Fibroblast of villous mesenchyme (primary cell): ENCODE measurements at places on chromosomes 4 and X. TPM values are rescaled to one million over a fixed set of nuclear protein-coding genes. Genes with fewer than 3 reads are reported as not detected.

BEND4 gene
- total RNA-seq, result not detected in 2 replicates

DNA sequence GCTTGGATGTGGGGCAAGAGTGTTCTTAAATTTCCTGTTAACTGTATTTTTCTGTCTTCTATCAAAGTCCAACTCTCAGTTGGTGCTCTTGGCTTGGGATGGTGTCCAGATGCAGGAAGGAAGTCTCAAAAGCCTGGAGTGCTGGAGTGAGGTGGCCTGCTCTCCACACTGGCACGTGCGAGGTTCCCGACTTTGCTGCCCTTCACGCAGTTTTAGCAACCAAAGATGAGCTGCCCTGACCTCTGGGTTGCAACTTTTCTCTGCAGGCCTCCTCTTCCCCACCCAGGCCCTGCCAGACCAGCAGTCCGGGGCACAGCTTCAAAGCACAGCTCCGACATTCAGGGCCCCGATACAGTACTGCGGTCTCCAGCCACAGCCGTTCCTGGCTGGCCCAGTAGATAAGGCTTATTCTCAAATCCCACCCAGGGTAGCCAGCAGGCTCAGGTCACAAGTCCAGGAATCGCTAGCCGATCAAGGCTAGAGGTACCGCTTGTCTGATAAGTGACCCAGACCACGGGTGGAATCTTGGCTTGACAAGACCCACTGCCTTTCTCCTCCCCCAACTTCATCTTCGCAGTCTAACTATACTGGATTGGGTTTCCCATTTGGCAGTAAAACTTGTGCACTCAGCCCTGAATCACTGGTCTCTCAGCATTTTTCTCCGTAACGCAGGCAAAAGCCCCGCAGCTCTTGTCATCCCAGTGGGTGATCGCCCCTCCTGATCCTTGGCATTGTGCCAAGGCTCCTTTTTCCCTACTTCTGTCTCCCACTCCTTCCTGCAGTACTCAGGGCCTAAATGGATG, 21.8 kb upstream of the JADE1 start:
- no peak for DNase-seq

GRCh38 chrX:22196149-22196548, 76.6 kb upstream of the CBLL2 start:
- no peak for DNase-seq

GRCh38 chrX:136620780-136621179, 27.2 kb upstream of the CD40LG start:
- DNase-seq, result no peak

GRCh38 chr4:156888762-156889161, 82.8 kb downstream of the PDGFC start:
- peak; percentile 66 for DNase-seq

DNA sequence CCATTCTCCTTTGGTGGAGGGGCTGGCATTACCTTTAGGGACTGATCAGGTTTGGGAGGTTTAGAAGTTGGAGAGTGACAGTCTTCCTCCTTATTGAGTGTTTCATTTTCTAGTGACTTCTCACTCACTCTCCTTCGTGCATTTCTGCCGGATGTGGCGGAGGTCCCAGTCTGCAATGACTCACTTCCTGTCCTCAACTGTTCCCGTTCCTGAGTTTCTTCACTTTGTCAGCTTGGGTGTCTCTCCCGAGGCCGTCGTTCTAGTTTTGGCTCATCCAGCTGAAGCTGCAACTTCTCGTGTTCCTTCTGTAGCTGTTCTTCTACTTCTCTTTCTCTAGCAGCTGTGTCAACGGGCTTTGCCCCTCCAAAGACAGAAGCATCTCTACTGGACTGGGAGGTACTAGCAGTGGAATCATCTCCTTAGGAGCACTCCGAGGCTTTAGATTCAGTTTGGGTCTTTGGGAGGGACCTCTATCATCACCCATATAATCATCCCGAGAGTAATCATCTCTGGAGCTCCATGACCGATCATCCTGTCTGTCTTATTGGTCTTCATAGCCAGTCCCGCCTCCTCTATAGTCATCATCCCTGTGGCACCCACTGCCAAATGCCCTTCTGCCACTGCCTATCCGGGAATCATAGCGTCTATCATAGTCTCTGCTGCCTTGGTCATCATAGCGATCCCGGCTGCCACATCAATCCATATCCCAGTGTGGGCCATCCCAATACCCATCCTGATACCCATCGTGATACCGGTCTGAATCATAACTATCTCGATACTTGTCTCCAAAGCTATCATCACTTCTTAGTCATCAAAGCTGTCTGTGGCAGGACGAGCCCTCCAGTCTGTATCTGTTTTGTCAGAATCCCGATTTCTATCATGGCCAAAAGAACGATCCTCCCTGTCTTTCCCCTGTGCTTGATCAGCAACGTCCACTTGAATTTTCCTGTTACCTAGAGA, 35.3 kb upstream of the VSIG4 start:
- no peak for DNase-seq

- peak; percentile 78 for DNase-seq
Measured at GRCh38 chr4:145279122-145279960, 99.0 kb upstream of the OTUD4 start.

CT47B1 gene
- total RNA-seq, result not detected in 2 replicates

DNA sequence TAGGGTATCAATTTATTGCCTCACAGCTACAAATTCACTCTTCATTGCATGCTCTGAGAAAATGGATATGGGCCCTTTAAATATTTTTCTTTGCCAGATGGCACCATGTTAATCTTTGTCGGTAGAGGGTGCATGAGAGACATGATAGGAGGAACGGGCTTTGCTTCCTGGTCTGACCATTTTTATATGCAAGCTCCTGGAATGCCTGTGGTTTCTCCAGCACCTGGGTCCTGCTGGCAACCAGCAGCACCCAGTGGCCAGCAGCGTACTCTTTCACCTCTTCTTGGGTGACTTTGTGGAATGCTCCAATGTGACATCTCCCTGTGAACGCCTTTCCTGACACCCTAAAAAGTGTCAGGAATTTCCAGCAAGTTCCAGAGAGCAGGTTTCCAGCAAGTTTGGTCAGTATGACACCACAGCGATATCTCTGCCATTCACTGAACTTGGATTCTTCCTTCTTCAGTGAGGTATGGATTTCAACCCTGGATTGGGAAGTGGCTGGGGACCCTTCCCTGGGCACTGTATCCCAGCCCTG, 140.3 kb upstream of the PGRMC2 start:
- DNase-seq, result peak; percentile 81

DNA sequence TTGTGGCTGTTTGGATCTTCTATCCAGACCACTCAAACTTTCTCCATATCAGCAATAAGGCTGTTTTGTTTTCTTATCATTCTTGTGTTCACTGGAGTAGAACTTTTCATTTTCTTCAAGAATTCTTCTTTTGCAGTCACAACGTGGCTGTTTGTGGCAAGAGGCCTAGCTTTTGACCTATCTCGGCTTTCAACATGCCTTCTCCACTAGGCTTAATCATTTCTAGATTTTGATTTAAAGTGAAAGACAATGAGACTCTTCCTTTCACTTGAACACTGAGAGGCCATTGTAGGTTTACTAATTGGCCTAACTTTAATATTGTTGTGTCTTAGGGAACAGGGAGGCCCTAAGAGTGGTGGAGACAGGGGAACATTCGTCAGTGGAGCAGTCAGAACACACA, 19.1 kb downstream of the FGF2 start:
- DNase-seq, result no peak

GRCh38 chr4:134665429-134665828, 463.8 kb upstream of the PABPC4L start:
- no peak for DNase-seq

DNA sequence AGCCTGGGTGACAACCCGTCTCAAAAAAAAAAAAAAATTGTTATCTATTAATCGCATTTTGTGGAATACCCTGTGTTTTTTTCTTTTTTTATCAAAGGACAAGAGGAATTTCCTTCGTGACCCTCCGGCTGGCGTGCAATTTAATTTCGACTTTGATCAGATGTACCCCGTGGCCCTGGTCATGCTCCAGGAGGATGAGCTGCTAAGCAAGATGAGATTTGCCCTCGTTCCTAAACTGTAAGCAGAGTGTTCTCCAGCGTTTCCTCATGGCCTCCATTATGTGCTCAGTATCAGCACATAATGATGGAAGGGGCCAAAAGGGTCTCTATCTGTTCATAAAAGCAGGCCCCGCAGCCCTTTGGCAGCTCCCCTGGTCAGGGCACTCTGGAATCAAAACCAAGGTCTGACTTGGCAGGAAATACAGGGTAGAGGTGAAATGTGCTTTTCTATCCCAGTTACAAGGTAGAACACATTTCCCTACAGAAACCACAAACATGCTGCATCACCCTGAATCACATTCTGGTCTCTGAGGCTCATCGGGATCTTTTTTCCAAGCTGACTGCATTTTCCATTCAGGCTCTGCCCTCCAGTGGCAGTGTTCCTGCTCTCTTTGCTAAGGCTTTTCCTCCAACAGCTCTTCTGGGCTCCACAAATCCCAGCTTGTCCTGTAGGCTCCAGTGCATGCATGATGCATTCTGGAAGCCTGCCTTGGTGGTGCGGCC, 24.4 kb downstream of the SYAP1 start:
- peak; percentile 14 for DNase-seq

GRCh38 chr4:178414881-178415446, 972.7 kb upstream of the AGA start:
- DNase-seq, result no peak

PCDH7 gene
- 53.1 and 122 TPM in 2 replicates for total RNA-seq

BMP3 gene
- under 0.01 TPM in 1 of 2 replicates, not detected in the other for total RNA-seq

DNA sequence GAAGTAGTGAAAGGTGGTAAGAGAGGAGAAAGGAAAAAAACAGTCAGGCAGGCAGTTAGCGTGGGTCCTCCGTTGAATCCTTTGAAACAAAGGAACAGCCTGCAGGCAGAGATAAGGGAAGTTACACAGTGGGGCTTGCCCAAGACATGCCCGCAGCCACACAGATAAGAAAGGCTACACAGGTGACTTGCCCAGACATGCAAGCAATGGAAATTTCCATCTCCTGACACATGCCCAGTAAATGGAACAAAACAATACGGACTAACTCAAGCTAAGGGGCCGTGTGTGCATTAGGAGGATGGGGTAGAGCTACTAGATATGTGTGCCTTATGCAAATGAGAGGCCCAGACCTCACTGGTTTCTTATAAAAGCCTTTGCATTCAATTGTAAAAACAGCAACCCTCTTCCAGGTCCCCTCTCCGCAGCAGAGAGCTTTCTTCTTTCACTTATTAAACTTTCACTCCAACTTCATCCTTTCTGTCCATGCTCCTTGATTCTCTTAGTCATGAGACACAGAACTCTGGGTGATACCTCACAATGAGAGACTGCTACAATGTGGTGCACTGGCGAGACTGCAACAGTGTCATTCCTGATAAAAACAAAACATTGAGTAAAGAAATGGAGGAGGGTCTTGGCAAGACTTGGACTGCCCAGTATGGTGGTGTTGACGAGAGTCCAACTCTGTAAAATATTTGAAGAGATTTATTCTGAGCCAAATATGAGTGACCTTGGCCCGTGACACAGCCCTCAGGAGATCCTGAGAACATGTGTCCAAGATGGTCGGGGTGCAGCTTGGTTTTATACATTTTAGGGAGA, 997.4 kb upstream of the PRKX start:
- no peak for DNase-seq

- DNase-seq, result no peak
Measured at GRCh38 chr4:132827522-132827921, 321.6 kb upstream of the PCDH10 start.

DNA sequence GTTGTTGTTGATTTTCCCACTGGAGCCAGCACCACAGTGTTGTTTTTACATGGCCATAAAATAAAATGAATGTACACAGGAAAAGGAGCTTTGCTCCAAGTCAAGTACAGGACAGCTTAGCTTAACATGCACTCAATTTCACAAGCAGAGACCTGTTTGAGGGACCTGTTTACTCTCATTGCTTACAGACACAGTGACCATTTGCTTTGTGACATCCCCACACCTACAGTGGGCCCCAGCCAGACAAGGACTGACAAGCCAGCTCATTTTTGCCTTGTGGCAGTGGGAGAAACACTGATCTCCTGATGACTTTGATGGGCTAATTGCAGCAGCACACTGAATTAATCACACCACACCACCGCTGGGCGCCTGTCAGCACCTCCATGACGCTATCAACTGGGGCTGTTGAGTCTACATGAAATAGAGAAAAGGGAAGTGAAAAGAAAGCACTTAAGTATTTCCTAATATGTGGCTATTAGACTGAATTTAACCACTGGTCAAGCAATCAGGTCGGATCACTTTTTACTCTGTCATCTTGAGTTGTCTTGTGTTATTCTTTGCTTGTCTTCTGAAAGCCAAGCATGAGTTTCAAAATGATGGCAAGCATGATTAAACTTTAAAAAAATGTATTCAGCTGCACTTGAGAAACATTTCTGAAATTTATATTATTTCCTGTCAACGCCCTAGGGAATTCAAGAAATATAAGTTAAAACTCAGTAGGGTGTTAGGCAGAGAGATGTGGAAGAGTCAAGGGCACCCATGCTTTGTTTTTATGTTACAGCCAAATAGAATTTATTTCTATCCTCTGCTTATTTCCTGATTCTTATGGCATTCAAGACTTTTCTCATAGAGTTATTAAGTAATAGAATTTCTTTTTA, 557.7 kb downstream of the RAB28 start:
- no peak for DNase-seq

DNA sequence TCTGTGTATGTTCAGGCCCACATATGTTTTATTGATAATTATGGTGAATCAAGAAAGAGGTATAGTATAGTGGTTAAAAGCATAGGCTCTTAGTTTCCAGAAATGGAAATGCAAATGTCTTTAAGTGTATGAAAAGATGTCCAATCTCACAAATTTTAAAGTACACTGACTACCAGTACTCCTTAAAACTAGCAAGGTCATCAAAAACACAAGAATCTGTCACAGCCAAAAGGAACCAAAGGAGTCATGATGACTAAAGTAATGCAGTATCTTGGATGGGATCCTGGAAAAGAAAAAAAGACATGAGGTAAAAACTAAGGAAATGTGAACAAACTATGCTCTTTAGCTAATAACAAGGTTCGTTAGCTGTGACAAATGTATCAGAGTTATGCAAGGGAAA, 661 bp upstream of the RBM41 start:
- DNase-seq, result no peak

PCDH10 gene
- 16.4 and 25.8 TPM in 2 replicates for total RNA-seq

GRCh38 chr4:107182347-107182746, 146.2 kb upstream of the DKK2 start:
- DNase-seq, result no peak

GRCh38 chr4:25350561-25350960, 26.5 kb upstream of the ANAPC4 start:
- no peak for DNase-seq

GRCh38 chr4:119124352-119124751, 11.3 kb upstream of the MYOZ2 start:
- peak; percentile 87 for DNase-seq

GRCh38 chr4:125008676-125009075, 296.1 kb upstream of the ANKRD50 start:
- DNase-seq, result no peak

ADGRL3 gene
- total RNA-seq, result 1.3 and 2.2 TPM in 2 replicates
